Uterus (tissue), 4 donors: ENCODE measurements at places on chromosomes 13 and 19. TPM values are rescaled to one million over a fixed set of nuclear protein-coding genes. Genes with fewer than 3 reads are reported as not detected.

ZNF541 gene
- total RNA-seq, result 0.90 TPM

GPR12 gene
- not detected for total RNA-seq

CBY2 gene
- total RNA-seq, result not detected

GRCh38 chr13:50649211-50649610, 194.3 kb downstream of the DLEU7 start:
- H3K36me3 ChIP-seq, result no peaks in the 10 kb centered on the region
- DNase-seq, result no peak
- H3K4me1 ChIP-seq, result no peaks in the 10 kb centered on the region
- H3K27ac ChIP-seq, result no peak overlapping the region

DNA sequence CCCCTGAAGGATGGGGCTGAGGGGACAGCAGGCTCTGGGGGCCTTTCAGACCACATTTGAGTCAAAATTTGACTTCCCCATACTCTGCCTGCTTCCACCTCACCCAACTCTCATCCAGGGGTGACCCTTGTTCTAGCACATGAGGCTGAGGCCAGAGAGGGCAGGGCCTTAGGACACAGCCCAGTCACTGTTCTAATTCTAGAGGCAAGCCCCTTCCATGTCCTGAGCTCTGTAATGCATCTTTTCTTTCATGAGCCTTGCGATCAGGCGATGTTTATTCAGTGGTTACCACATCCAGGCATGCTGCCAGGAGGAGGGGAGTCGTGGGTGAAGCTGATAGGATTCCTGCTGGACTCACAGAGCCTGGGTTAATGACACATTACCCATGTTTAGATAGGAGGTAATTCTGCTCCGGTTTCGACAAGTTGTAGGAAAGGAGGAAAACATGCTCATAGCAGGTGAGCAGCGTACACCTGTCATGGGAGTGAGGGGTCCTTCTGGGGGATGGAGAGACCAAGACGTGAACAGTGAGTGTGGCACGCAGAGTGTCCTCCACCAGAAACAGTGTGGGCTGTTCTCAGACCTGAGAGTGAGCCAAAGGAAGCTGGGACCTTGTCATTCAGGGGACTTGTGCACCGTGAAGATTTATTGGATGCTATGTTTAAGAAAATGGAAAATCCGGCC, 9.3 kb downstream of the RPS9 start:
- H3K27me3 ChIP-seq, result no peaks in the 10 kb centered on the region
- H3K36me3 ChIP-seq, result no peaks in the 10 kb centered on the region
- peak; percentile 83 for DNase-seq
- peaks cover 10% of the 10 kb centered on the region for H3K4me1 ChIP-seq
- H3K27ac ChIP-seq, result peak overlapping the region; percentile 74

GRCh38 chr19:45170146-45171106, 7.6 kb downstream of the TRAPPC6A start:
- no peaks in the 10 kb centered on the region for H3K36me3 ChIP-seq
- H3K4me3 ChIP-seq, result no peak overlapping the region
- no peaks in the 10 kb centered on the region for H3K27me3 ChIP-seq
- H3K27ac ChIP-seq, result no peak overlapping the region
- no peak for DNase-seq
- H3K4me1 ChIP-seq, result no peaks in the 10 kb centered on the region

DNA sequence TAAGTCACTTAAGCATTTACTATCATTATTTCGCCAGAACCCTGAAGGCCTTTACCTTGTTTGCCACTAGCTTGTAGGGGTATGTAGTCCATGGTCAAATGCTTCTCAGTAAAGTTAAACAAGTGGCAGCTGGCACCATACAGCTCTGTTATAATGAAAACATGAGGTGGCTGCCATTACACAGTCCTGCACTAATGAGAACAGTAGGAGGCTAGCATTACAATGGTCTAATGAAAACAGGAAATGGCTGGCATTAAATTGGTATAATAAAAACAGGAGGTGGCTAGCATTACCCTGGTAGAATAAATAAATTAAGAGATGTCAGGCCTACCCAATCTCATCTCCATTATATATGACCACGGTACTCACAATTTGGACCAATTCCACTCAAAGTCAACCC, 107.5 kb downstream of the PCDH17 start:
- H3K27me3 ChIP-seq, result no peaks in the 10 kb centered on the region
- no peak overlapping the region for H3K4me3 ChIP-seq
- no peaks in the 10 kb centered on the region for H3K4me1 ChIP-seq
- H3K36me3 ChIP-seq, result no peaks in the 10 kb centered on the region

DNA sequence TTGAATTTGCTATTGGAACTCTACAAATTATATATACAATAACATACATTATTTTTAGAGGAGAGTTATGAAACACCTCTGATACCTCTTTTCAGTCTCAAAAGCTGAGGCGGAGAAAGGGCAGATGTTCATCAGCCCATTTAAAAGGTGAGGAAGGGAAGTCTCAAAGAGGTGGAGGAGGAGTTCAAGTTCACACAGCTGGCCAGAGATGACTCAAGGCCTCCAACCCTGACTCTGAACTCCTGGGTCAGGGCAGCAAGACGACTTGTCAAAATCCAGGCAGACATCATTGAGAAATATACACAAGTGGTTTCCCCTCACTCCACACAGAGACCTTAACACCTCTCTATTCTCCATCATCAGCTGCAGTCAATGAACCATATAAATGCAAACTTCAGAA, 2.1 kb downstream of the SIAH3 start:
- H3K4me1 ChIP-seq, result no peaks in the 10 kb centered on the region
- DNase-seq, result no peak
- no peak overlapping the region for H3K4me3 ChIP-seq
- peaks cover 7% of the 10 kb centered on the region for H3K27me3 ChIP-seq

- no peak for DNase-seq
- no peaks in the 10 kb centered on the region for H3K4me1 ChIP-seq
- H3K27me3 ChIP-seq, result no peaks in the 10 kb centered on the region
- H3K36me3 ChIP-seq, result no peaks in the 10 kb centered on the region
- no peak overlapping the region for H3K4me3 ChIP-seq
- H3K27ac ChIP-seq, result no peak overlapping the region
These were observed 75.6 kb upstream of the KLF5 start for GRCh38 chr13:72983085-72983768.
